ENCODE measurements at places on chromosomes 2 and 18.

- no peak for DNase-seq
Measured at GRCh38 chr18:35406666-35407065, 29.5 kb upstream of the ZNF396 start.

DNA sequence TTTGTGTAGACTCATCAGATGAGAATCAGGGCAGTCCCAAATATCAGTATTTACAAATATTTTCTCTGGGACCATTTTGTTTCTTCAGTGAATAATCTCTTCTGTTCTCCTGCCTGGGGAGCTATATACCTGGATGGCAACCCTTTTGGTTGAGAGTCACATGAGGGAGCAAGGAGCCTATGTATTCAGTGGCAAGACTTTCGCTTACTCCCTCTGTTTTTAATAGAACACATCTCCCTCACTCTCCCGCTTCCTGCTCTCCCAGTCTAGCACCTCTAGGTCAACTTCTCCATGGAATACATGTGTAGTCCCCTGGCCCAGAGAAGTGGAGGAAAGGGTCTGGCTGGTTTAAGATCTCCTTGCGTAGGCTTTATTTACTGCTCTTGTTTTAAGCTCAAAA lies 600.3 kb downstream of the CCDC85A start:
- DNase-seq = no peak

DNA sequence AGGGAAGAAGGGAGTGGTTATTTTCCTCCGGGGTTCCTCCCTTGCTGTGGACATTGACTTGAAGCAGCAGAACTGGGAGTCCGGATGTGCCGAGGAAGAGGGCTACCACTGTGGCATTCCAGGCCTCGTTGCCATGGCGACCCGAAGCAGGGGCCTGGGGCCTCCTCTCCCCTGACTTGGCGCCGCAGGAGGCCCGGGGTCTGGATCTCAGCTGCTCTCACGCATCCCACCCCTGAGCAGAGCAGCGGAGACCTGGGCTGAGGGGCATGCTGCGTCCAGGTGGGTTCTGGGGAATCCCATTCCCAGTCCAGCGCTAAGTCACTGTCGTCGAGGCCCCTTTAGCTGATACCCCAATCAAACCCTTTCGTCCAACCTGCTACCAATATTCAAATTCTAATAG lies 100.2 kb downstream of the BCL11A start:
- DNase-seq = no peak

DNA sequence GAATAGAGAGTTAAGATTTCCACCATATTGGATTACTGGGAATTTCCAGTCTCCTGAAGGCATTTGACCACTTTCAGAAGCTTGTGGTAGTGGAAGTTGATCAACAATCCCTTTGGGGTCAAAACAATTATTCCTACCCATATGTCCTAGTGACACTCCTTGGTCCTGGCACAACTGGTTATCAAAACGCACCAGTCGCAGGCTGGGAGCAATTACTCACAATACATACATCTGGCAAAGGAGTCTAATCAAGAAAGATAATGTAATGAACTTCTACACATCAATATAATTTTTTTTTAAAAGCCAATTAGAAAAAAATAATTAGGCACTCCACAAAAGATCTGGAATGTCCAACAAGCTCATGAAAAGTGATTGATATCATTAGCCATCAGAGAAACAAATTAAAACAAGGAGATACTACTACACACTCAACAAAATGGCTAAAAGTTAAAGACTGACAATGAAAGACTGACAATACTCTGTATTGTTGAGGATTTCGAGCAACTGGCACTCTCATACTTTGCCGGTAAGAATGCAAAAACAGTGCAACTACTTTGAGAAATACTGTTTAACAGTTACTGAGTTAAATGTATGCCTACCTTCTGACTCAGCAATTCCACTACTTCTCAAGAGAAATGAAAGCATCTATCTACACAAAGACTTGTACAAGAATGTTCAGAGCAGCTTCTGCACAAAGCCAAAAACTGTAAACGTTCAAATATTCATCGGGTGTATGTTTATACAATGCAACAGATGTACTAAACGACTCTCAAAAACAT lies 2.0 kb downstream of the INO80C start:
- no peak for DNase-seq

- no peak for DNase-seq
Measured at GRCh38 chr2:185857691-185858090, 119.1 kb downstream of the FSIP2 start.

DNA sequence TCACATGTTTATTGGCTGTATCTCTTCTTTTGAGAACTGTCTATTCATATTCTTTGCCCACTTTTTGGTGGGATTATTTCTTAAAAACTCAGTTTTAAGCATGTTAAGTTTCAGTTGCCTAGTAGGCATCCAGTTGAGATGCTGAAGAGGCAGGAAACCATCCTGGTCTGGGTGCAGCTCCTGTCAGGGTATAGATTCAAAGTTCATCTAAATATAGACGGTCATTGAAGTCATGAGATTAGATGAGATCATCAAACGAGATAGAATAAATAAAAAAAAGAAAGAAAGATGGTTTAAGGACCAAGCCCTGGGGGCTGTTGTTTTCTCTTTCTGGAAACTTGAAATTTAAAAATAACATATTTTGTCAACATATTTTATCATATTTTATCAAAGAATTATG lies 9.2 kb upstream of the DNAH7 start:
- no peak for DNase-seq

GRCh38 chr2:117698287-117698686 lies 116.2 kb upstream of the DDX18 start:
- DNase-seq = no peak

DNA sequence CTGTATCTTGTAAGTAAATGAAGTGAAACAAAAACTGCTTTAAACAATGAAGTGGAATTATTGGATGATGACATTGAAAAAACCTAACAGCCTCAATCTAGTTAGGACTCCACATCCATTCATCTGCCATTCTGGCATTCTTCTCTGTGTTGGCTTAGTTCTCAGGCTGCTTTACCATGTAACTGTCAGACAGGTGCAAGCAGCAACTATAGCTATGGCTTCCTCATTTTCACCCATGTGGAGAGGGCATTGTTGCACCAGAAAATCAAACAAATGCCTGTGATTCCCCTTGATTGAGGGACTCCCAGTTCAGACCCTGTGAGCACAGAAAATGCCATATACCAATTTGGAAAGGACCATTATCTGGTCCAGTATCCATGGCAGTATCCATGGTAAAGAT lies 129.5 kb upstream of the NYAP2 start:
- no peak for DNase-seq

- no peak for DNase-seq
Measured at GRCh38 chr2:19361325-19361990, 3.0 kb upstream of the OSR1 start.

DNA sequence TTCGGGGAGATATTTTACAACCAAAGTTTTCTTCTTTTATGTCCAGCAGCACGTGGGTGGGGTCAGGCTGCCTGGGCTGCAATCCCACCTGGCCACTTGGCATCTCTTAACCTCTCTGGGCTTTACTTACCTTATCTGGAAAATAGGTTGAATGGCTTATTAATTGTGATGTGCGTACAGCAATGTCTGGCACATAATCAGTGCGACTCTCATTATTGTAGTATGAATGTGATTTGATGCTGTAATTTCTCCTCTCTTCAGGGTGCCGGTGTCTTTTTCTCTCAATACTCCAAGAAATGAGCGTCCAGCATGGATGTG lies 2.0 kb upstream of the ZAP70 start:
- DNase-seq = no peak

DNA sequence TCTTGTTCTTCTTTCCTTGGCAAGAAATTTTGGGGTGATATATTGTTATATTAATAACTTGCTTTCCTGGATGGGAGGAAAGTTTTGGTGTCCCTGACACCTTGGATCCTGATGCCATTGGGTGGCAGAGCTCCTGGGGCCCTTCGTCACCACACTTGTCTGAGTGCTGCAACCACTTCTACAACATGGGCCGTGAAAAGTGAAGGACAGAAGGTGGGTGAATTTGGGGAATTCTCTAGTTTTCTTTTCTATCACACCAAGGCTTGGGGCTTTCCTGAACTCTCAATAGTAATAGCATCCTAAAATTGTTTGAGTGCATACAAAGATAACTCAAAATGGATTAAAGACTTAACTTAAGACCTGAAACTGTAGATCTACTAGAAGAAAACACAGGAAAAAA lies 10.0 kb downstream of the ACOXL start:
- DNase-seq = no peak

- no peak for DNase-seq
Measured at GRCh38 chr2:113021312-113021711, 16.1 kb downstream of the IL36A start.

- DNase-seq = no peak
Measured at GRCh38 chr2:240216167-240216566, 75.7 kb upstream of the OTOS start.

GRCh38 chr2:240881913-240882312 lies 13.3 kb downstream of the AGXT start:
- no peak for DNase-seq
